ENCODE measurements at places on chromosomes 12 and 14.
A peak's percentile ranks its signal among the peaks of the same experiment; 100 is the strongest.

GRCh38 chr14:32192712-32193373 is 9.0 kb upstream of the RNU6-7 start:
- DNase-seq: no peak

DNA sequence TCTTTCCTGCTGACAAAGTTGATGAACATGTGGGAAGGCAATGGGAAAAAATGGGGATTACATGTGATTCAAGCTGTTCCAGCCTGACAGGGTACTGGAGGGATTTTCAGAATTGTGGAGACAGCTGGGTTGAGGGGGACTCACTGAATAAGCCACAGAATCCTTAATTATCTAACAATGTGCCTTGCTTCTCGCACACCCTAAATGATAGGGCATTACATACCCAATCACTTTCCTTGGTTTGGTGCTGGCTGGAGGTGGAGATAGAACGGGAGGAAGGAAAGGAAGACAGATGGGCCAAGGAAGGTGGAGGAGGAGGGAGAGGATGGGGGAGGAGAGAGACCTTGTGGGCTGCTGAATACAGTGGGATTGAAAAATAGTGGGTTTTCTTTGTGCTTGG is 20.7 kb downstream of the PELI2 start:
- DNase-seq: no peak

DNA sequence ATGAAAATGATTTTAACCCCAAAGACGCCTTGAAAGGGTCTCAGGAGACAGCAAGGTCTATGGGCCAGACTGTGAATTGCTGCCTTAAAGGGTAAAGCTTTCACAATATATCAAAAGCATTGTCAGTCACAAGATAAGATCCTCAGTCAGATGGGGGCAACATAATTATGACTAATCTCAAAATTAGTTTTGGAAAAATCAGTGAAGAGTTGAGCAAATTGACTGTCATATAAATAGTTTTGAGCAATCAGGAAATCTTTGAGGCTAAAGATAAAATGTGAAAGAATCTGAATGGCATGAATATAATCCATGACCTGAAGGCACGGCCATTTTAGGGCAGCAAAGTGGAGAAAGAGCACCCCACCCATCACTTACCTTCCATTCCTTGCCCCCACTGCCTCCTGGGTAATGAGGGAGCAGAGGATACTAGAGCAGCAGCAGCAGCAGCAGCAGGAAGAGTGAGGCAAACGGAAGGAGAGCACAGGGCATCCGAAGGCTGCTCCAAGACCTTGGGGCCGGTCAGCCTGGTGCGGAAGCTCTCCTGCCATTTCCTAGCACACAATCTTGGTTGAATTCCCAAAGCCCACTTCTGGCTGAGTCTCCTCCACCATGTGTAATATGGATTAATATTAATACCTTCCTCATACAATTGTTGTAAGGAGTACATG is 7.0 kb downstream of the STON2 start:
- no peak for DNase-seq

- no peak for DNase-seq
Measured at GRCh38 chr14:79986251-79986650, 225.1 kb downstream of the DIO2 start.

DNA sequence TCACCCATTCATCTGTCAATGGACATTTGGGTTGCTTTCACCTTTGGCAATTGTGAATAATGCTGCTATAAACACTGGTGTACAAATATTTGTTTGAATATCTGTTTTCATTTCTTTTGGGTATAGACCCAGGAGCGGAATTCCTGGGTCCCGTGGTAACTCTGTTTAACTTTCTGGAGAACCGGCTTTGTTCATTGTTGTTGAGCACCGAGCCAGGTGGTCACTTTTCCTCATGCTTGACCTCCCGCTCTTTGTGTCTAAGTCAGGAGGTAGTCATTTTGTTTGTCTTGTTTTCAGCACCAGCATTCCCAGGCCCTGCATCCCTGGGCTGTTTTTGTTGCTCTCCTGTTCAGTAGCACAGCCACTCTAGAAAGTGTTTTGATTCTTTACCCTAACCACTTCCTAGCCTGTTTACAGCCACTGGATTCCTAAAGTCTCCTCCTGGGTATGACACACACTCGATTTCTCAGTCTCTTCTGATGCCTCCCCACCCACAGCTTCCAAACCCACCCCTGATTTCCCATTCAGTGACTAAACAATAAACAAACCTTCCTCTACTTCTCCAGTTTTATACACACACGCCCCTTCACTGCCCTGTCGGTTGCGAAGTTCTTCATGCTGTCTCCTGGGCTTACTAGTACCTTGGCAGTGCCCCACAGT is 37.9 kb downstream of the B4GALNT3 start:
- peak; percentile 5 for DNase-seq

DNA sequence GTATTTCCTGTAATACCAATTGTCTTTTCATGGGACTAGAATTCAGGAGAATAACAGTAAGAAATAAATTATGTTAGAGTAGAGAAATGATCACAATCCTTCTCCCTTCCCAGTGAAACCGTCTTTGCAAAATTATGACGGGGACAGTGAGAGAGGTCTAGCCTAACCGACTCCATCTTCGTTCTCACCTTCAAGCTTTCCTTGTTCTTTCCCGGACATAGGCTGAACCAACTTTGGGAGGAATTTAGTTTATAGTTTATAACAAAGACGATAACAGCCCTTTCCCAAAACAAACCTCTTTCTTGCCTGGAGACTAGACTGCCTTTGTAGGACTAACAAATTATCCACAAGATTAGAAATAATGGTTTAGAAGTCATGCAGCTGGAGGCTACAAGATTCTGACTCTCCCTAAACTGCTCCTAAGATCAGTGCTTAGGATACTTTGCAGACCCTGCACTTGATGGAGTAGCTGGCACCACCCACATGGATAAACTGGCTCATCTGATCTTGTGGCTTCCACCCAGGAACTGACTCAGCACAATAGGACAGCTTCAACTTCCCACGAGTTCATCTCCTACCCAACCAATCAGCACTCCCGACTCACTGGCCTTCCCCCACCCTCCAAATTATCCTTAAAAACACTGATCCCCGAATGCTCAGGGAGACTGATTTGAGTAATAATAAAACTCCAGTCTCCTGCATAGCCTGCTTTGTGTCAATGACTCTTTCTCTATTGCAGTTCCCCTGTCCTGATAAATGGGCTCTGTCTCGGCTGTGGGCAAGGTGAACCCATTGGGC is 521.2 kb upstream of the TBX3 start:
- no peak for DNase-seq

DNA sequence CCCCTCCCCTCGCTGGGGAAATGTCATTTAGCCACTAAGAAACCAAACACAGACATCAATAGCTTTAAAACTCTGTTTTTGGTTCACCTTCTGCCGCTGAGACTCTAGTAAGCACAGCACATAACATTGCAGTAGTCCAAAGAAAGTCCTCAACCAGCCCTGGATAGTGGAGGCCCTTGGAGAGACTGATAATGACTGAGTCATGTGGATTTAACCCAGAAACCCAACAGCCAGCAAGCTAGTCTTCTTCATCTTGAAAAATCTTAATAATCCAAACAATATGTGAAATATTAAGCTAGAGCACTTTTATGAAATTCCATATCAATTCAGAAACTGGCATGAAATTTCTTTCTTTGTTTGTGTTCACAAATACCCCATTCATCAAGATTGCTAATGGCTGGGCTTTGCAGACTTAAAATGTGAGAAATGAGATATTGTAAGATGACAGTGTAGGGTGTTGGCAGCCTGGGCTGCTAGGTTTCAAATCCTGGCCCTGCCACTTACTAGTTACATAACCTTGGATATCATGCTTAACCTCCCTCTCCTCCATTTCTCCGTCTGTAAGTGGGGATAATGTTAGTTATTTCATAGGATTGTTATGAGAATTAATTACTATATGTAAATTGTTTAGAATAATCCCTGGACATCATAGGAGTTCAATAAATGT is 40.1 kb downstream of the RERG start:
- DNase-seq: no peak

- no peak for DNase-seq
Measured at GRCh38 chr12:6871052-6871957, 1.8 kb downstream of the SPSB2 start.

GRCh38 chr14:47191700-47192099 is 483.7 kb downstream of the MDGA2 start:
- no peak for DNase-seq

DNA sequence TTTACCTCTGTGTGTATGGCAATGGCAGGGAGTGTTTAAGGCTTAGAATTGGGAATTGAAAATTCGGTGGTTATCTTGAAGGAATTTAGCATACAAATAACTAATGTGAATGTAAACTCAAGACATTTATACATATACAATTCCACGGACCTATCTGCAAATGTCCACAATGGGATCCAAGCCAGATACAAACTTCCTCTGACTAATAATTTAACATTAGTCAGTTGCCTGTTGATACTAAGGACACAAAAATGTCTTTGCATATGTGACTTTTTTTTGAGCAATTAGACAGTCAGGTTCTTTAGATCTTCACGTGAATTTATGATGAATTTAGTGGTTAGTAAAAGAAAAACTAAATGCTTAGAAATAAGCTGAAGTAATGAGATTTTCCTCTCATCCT is 40.5 kb downstream of the ESR2 start:
- DNase-seq: no peak

DNA sequence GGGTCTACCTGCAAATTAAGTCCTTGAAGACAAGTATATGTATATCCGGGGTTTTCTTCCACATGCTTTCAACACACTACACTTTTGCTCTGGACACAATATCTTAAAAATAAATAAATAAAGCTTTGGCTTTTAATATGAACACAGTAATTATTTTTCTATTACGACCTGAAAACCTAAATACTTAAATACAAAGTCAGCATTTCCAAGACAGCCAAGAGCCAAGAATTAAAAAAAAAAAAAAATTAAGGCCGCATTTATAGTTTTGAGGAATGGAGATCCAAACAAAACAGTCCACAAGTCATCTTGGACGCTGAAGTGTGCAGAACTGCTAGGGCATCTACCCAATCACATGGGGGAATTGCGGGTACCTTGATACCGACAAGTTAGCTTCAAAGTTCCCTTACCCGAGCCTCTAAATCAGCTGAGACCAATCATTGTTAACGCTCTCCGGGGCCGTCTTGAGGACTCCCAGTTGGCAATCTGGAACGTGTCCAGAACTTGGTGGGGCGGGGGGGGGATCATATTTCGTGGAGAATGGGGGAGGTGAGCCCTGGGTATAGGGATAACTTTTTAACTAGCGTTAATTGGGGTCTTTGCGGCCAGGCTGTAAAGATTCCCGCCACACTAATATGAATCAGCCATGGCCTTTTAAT is 731 bp upstream of the PCNX4 start:
- DNase-seq: peak; percentile 27
